ENCODE measurements at places on chromosomes 3 and 15.

DNA sequence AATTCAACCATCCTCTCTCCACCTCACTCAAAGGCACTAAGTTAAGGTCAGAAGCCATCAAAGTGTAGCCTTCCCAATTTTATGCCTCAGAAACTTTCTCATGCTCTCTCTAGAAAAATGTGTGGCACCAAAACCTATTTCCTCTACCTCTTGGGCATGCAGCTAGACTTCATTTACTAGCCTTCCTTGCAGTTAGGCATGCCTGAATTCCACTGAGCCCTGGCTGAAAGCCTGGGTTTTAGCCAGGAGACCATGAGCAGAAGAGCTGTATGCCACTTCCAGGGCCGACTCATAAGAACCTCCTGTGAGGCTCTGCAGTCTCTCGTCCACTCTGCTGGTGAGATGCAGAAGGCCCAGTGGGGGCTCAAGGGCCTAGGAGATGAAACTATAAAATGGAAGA, 145.0 kb downstream of the MYLK start:
- no peak for DNase-seq

GRCh38 chr3:119989981-119990655, 104.1 kb downstream of the GSK3B start:
- DNase-seq, result no peak

GRCh38 chr15:39125904-39126303, 455.0 kb upstream of the THBS1 start:
- DNase-seq, result peak; percentile 23

GRCh38 chr3:53531749-53532148, 37.3 kb downstream of the CACNA1D start:
- no peak for DNase-seq

DNA sequence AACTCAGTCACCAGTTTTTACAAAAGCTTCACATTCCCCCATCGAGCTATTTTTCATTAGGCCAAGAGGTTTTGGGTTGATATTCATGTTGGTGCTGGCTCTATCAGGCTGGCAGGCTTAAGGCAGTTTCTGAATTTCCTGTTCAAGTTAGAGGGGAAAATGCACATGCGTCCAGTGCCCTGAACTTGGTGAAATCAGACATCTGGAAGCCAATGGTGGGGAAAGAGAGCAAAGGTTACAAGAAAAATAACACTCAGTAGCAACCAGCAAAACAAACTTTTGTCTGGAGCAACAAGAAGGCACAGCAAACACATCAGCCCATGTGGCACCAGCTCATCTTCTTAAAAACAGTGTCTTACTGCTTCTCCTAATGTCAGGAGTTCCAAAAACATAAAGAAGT, 155.6 kb upstream of the TSC22D2 start:
- DNase-seq, result no peak

DNA sequence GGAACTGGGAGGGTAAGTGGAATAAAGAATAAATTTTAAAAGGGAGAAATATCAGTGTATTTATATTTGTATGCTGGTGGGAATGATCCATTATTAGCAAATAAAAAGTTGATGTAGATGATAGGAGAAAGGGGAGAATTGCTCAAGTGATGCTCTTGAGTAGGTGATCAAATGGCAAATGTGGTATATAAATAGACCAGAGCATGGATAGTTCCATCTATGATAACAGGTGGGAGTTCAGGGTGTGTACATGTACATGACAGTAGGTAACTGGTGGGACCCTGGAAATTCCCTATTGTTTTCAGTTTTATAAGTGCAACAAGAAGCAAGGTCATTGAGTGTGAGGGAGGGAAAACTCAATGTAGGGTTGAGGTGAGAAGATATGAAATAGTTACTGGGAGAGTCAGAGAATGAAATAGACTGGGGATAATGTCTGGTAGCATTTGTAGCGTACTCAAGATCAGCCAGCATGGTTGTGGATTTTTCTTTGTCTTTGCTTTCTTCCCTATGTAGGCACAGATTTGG, 31.3 kb upstream of the EBLN2 start:
- DNase-seq, result no peak

GRCh38 chr3:53114011-53114400, 16.2 kb downstream of the RFT1 start:
- peak; percentile 93 for DNase-seq

Data from cerebellar cortex (tissue), 1 donor.